Ovary (tissue), 10 donors: ENCODE measurements at places on chromosomes 3 and 15. TPM values are rescaled to one million over a fixed set of nuclear protein-coding genes. Genes with fewer than 3 reads are reported as not detected.

The NLGN1 gene
- total RNA-seq: 6.6 TPM

DNA sequence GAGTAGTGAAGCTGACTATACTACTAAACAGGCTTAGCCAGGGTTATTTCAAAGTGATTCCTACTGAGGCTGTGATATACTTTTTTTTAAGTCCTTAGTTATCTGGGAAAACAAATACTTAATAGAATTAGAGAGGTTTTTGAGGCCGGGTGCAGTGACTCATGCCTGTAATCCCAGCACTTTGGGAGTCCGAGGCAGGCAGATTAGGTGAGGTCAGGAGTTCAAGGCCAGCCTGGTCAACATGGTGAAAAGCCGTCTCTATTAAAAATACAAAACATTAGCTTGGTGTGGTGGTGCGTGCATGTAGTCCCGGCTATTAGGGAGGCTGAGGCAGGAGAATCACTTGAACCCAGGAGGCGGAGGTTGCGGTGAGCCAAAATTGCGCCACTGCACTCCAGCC lies 34.2 kb downstream of the PRTG start:
- no peak for DNase-seq

The SIDT1 gene
- total RNA-seq: 0.40 TPM

DNA sequence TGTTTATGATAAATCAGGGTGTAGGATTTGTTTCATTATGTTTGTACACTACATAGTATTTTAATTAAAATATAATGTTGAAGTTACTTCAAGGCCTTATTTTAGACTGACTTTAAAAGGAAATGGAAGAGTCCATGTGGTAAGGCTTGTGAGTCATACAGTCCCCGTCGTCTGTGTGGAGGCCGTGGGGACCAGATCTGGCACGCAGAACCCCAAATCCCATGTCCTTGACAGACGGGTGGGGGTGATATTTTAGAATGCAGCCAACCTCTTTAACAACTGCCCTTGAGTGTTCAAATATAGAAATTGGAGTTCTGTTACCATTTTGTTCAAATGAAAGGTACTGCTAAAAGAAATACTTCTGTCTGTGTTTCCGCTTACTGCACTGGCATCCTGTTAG lies 35.8 kb downstream of the ABHD17C start:
- no peak for DNase-seq

DNA sequence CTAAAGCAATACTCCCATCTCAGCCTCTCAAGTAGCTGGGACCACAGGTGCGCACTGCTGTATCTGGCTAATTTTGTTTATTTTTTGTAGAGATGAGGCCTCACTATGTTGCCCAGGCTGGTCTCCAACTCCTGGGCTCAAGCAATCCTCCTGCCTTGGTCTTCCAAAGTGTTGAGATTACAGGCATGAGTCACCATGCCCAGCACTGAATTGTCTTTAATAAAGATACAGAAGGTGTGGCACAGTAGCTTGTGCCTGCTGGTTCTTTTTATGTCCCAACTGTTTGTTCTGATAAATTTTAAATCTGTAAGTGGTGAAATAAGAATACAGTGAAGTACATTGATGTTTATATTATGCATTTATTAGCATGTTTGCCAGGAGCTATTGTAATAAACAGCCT lies 20.6 kb upstream of the TRAK1 start:
- DNase-seq: no peak

The HIGD2B gene
- total RNA-seq: not detected

The GHRL gene
- 1.7 TPM for total RNA-seq

- no peak for DNase-seq
These were observed 107.4 kb upstream of the CBLB start for GRCh38 chr3:105976196-105976595.

DNA sequence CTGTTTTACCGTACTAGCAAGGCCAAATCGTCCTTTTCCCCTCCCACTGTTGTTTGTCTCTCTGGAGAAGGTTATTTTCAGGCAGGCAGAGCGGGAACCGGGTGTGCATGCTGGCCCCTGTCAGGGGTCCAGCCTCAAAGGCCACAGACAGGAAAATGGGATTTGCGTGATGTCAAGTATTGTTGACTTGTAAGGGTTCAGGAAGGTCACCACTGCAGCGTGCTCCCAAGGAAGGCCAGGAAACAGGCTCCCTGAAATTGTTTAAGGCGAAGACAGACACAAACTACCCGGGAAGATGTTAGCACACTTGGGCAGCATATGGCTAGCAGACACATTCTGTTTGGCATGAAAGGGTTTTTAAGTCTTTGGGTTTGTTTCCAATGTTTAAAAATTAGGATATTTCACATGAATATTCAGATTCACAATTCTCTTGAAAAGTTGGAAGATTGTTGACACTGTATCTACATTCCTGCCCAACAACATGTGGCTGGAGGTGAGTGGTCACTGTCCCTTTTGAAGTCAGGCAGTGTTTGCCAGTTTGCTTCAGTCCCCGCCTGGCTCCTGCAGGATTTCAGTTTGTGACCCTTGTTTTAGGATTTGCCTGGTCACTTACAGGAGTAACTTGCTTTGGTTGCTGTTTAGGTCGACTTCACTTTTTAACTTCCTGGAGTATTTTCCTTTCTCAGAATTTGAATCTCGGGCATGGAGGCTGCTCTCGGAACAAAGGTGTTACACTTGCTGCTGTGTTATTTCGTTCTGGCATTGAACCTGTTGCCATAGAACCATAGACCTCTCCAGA lies 90.4 kb downstream of the BDH1 start:
- no peak for DNase-seq

- no peak for DNase-seq
These were observed 17.1 kb downstream of the RBP1 start for GRCh38 chr3:139522421-139522820.

DNA sequence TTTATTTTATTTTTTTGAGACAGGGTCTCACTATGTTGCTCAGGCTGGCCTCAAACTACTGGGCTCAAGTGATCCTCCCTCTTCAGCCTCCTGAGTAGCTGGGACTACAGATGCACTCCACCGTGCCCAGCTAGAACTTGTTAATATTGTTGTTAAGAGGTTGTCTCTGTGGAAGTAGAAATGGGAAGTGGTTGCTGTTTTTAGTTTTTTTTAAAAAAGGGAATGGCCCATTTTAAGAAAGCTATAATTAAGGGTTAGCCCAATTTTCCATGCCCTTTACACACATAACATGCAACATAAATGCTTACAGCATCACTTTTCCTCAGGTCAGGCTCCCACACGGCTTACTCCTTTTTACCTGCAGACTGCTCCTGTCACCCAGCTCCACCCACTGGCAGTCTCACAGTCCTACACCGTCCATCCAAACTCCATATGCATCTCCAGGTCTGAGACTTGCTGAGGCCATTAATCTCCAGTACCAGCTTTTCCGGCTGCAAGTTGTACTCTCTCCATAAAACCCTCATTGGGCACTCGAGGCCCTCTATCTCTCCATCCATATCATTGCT lies 19.8 kb downstream of the MORC1 start:
- DNase-seq: no peak

GRCh38 chr15:64383760-64384159 lies 2.5 kb upstream of the PCLAF start:
- DNase-seq: no peak

DNA sequence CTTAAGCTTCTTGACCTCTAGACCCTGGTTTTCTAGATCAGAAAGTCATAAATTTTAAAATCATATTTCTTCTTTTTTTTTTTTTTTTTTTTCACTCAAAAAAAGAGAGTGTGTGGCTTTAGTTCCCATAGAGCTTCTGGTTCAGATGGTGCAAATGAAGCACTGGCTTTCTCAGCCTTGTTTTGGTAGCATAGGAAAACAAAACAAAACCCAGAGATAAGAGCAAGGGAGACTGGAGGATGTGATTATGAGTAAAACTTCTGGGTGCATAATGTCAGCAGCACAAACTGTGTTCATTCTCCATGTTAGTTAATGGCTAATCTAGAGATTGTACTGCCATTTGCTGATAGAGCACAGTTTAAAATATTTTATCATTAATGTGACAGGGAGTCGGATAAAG lies 55.4 kb downstream of the RARB start:
- no peak for DNase-seq

DNA sequence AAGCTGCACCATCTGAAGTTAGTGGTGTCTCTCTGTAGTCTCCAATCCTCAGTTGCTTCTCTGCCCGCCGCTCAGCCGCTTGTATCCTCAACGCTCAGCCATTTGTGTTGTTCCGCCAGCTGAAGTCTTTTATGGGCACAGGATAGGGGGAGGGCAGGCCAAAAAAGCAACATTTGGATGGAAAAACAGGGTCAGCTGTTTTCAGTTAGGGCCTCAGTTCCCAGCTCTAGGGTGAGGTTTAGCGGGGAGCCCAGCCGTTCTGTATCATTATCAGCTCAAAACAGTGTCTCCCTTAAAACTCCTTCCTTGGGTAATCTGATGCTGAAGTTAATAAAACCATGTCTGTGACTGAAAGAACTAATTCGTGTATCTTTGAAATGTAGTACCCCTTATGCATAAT lies 329.5 kb upstream of the AZI2 start:
- no peak for DNase-seq

DNA sequence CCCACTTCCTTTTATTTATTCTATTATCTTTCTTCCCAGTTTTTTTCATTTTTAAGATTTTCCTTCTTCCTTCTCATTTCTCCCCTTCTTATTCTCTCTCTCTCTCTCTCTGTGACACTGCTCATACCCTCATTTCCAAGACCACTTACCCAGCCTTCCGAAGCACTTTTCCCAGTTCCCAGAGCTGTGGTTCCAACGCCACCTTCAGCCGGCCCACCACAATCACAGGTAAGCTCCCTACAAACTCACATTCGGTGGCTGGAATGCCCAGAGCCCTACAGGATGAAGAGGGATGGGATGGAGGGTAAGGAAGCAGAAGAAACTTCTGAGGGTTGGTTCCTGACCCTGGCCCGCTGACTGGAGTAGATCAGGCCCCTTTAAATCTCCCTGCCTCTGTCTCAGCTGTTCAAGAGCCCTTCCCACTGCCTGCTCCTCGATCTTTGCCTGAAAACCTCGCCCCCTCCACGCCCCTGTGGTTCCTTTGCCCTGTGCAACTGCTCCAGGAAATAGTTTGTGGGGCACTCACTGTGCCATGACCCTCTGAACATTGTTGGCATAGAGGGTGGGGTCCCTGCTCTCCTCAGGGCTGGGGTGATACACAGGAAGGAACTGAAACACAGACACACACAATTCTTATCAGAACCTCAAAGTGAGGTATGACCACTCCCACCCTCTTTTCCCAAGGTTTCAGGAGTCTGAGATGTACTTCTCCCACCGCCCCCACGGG lies 4.8 kb downstream of the LPCAT4 start:
- no peak for DNase-seq

The GPR156 gene
- 3.5 TPM for total RNA-seq

DNA sequence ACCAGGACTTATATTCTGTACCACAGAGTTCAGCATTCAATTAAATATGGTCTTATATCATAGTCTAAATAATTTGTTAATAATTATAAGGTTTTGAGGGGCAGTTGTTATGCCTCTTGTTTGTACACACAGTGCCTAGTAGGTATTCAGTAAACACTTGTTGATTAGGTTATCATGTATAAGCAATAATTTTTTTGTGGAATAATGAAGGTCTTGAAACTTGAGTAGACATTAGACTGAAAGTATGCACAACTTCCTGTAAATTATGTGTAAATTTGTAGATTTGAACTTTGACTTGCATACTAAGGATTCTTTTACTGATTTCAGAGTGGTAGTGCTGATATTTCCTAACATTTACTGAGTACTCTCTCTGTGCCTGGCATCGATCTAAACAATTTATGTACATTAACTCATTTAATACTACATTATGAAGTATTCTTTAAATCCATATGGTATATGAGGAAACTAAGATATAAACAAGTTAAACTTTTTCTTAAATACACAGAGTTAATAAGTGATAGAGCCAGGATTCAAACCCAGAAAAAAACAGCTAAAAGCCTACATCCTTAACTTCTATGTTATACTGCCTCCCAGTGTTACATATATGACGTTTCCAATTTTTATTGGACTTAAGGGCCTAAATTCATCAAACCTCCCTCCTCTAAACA lies 65.1 kb downstream of the GLCE start:
- no peak for DNase-seq

The C3orf70 gene
- total RNA-seq: 8.7 TPM

GRCh38 chr15:63971427-63971805 lies 74.9 kb downstream of the DAPK2 start:
- DNase-seq: no peak

DNA sequence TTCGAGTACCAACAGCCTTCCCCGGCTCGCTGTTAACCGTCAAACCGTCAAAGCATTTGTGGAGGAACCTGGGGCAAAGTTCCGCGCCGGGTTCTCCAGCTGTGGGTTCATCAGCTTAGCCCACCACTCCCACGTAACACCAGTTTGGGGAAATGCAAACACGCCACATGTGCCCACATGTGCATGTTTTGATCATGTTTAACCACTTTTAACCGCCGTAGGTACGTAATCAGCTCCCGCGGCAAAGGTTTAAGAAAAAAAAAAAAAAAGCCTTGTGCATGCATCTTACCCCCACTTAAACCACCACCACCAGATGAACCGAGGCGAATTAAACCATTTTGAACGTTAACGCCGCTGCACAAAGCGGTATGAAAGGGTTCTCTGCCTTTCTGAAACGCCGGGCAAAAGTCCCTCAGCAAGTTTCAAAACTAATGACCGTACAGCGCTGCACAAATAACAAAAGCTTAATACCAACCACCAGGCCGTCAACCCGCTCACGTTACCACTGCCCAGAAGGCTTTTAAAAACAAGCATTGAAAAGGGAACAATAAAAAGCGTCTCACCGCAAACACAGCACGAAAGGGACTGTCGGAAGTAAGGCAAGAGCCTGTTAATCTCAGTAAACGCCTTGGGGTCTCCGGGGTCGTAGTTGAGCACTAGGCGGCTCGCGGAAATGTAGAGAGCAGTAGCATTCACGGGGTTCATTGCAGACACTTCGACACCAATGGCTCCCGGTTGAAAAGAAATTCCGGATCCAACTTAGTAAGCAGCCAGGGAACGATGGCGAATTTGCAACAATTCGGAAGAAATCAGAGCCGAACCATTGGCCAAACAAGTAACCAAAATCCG lies 1.5 kb downstream of the MSL2 start:
- peak; percentile 28 for DNase-seq

DNA sequence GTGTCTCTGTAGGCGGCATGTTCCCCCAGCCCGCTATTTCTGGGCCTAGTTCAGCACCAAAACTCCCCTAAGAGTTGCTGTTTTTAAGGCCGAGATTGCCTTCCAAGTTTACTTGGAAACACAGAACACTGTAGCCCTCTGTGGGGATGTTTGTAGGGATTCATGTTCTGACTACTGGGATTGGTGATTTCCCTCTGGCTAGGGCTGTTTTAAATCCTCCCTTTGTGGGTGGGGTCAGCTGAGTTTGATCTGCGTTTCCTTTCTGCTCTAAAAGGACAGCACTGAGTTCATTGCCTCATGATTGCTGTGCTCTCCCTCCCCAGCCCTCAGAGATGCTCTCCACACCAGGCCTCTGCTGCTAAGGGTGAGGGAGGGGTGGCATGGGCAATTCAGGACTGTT lies 640.6 kb upstream of the DPPA4 start:
- DNase-seq: no peak

DNA sequence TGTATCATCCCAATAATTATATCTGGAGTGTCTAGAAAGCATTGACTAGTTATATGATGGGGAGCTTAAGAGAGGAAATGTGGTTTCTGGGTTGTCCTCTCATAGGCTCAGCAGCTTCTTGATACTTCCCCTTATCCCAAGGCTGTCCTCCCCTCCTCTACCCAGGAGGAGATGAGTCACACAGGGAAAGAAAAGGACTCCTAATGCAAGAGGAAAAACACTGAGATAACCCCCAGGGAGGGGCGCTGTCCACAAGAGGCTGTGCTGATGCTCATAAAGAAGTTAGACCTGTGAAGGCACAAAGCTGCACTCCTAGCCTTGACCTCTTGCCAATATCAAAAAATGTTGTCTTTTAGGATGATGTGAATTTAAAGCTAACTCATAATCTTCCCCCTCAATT lies 28.8 kb upstream of the GYG1 start:
- DNase-seq: no peak

The CD96 gene
- total RNA-seq: 0.82 TPM
